ENCODE measurements at places on chromosomes 12 and 14.

- no peak for DNase-seq
Observed at GRCh38 chr14:105207460-105207901, 26.4 kb upstream of the NUDT14 start.

DNA sequence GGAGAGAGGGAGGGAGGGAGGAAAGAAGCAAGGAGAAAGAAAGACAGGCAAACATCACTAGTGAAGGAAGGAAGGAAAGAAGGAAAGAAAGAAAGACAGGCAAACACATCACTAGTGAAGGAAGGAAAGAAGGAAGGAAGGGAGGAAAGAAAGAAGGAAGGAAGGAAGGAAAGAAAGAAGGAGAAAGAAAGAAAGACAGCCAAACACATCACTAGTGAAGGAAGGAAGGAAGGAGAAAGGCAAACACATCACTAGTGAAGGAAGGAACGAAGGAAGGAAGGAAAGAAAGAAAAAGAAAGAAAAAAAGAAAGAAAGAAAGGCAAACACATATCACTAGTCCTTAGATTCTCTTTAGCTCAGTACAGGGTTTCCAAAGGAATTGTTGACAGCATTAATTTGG is 5.3 kb downstream of the FZD10 start:
- DNase-seq = no peak

DNA sequence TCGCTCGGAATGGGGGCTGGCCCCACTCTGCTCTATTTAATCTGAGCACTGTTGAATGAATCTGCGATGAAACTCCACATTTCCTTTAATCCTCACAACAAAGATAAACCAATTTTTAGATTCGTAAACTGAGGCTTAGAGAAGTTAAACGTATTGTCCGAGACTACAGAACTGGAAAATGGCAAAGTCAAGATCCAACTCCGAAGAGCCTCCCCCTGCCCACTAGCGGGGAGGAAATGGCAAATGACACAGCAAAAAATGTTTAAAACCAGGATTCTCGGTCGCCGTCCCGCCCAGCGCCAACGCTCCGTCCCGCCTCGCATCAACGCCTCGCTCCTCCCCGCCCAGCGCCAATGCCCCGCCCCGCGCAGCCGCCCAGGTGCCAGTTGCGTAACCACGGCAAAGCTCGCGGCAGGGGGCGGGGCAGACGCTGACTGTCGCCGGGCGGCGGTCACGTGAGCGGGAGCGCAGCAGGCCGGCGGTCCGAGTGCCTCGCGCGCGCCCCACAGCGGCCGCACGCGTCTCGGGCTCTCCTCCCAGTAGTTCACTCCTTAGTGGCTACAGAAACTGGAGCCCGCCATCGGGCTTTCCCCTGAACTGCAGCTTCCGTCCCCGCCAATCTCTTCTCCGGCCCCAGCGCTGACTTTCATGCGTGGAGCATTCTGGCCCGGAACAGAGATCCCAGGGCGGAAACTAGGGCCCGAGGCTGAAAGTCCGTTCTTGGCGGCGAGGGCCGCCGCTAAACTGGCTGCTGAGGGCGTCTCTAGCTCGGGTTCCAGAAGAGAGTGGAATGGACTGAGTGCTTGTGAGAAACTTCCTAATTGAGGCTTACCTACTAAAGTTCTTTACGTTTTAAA is 13.6 kb upstream of the LRRC23 start:
- peak; percentile 96 for DNase-seq

DNA sequence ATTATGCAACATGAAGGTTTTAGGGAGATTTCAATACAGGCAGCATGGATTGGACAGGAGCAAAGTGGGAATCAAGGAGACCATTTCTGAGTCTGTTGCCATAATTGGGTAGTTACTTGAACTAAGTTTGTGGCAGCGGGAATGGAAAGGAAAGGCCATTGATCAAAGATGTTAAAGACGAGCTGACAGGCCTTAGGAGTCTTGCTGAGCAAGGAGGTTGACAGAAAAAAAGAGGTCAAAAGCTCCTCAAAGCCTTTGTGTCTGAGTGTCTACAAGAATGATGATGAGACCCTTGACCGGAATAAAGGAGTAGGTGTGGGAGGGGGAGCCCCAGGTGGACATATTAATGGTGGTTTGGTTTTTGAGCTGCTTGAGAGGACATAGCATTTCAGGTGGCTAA is 9.4 kb downstream of the PLEKHA5 start:
- no peak for DNase-seq

GRCh38 chr12:15044471-15044870 is 71.6 kb downstream of the PDE6H start:
- DNase-seq = no peak

GRCh38 chr12:28023156-28023887 is 50.8 kb upstream of the PTHLH start:
- no peak for DNase-seq

DNA sequence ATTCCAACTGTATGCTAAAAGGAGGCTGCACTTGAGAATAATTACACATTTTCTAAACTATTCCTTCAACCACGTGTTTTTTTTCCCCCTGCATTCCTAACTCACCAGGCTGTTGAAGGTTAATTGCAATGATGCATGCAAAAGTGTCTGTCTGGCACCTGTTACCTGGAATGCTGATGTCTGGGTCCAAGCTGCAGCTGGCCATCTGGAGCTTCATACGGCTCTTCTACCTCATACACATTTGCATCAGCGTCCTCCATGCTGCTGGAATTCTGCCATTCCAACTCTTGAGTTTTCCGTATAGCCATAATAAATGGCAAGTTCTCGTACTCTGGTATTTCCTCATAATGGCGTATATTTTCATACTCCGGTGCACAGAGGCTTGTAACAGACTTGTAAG is 8.6 kb downstream of the FGD6 start:
- no peak for DNase-seq

DNA sequence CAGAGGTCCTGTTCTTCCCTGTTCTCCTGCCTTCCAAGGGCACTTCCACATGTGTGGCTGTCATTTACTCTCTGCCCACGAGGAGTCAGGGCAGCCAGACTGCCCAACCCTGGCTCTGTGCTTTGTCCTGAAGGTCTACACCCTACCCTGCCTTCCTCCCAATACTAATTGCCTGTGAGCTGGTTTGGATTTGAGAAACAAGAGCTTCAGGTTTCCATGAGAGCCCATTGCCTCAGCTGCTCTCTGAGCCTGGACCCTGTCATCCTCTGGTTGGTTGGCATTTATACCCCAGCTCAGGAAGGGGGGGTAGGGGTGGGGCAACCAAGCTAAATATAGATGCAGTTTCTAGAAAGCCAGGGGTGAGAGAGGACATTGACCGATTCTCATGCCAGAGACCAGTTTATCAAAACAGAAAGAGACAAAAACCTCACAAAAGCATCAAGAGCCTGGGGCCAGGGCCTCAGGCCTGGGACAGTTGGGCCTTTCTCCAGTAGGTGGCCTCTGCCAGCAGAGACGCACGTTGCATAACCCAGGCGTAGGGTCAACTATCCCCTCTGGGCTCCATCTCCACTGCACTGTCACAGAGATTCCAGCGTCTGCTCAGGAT is 34.5 kb downstream of the VDR start:
- DNase-seq = no peak

- DNase-seq = peak; percentile 43
Observed at GRCh38 chr12:126874427-126875026, 1392.4 kb upstream of the TMEM132C start.

- peak; percentile 6 for DNase-seq
Observed at GRCh38 chr12:77724367-77724957, 106.2 kb upstream of the NAV3 start.

DNA sequence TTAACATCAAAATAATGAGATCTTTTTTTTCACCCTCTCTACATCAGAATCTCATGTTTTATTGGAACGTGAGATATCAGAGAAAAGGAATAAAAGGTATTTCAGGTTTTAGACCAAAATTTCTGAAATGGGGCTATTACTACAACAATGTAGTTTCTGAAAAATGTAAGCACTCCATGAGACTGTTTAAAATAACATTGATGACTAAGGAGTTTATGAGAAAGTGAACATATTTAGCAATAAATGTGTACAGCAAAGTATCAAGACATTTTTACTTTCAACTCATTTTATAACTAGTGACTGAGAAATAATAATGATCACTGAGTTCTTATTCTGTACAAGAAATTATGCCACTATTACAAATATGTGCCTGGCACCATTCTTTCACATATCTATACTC is 39.3 kb upstream of the ABCC9 start:
- DNase-seq = no peak

DNA sequence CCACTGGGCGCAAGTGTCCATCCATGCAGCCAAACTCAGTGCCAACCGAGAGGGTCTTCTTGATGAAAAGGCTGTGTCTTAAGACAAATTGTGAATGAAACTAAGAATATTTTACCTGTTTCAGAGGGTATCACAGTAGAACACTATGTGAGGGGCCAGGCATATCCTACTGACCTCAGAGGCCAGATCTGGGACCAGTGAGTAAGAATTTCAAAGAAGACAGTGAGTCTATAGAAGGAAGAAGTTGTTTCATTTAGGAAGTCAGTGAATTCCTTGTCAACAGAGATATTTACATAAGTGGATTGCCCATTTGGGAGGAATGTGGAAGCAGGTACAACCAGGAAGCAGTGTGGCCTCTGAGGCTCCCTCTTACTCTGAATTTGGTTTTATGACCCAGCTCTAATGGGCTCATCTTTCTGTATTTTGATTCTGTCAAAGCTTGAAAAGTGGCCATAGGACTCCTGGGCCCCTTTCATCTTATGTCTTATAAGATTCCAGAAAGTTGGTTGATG is 137.4 kb downstream of the ZNF664 start:
- no peak for DNase-seq

- no peak for DNase-seq
Observed at GRCh38 chr12:112738531-112738930, 53.0 kb upstream of the RPH3A start.

- DNase-seq = no peak
Observed at GRCh38 chr12:50806176-50806575, 36.5 kb upstream of the TMPRSS12 start.

GRCh38 chr14:23359167-23359626 is 5.8 kb downstream of the EFS start:
- no peak for DNase-seq

DNA sequence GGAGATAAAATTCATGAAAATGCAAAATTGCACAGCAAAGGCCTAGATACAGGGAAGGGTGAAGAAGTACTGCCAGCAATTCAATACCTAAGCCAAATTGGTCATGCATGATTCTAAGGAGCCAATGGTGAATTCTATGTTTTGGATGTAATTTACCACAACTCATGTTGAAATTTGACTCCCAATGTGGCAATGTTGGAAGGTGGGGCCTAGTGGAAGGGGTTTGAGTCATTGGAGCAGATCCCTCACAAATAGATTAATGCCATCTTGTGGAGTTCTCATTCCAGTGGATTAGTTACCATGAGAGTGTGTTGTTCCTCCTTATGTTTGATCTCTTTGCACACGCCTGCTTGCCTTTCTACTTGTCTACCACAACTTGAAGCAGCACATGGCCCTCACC is 194.0 kb upstream of the ALG10 start:
- no peak for DNase-seq

- DNase-seq = no peak
Observed at GRCh38 chr14:85576848-85577542, 47.1 kb downstream of the FLRT2 start.

- no peak for DNase-seq
Observed at GRCh38 chr12:15823360-15824128, 34.4 kb upstream of the EPS8 start.

DNA sequence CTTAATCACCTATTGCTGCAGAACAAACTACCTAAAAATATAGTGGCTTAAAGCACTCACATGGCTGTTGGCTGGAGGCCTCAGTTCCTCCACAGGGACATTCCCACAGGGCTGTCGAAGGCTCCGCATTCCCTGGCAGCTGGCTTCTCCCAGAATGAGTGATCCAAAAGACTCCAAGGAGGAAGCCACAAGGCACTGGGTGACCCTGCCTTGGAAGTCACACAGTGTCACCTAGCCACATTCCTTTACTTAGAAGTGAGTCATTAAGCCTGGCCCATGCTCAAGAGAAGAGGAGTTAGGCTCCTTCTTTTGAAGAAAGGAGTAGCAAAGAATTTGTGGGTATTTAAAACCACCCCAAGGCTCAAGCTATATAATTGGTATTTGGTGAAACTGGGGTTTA is 63.9 kb upstream of the MAP1LC3B2 start:
- DNase-seq = no peak

DNA sequence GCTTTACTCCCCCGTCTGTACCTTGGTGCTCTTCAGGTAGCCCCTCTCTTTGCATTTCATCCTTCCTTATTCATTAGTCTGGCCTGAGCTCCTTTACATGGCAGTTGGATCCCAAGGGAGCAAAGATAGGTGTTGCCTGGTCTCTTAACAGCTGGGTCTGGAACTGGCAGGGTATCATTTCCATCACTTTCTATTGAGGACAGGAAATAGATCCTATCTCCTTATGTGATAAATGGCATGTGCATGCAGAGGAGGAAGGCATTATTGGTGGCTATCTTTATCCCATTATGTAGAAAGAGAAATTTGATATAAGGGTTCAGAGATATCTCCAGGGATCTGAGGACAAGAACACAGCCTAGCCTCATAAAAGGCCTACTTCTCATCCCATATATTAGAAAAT is 54.6 kb upstream of the OAS1 start:
- DNase-seq = no peak

- DNase-seq = no peak
Observed at GRCh38 chr12:18552829-18553228, 185.0 kb downstream of the PLCZ1 start.

Measured in hippocampal formation (tissue), 2 donors.